ENCODE measurements at places on chromosomes 2 and 18. TPM values are rescaled to one million over a fixed set of nuclear protein-coding genes. Genes with fewer than 3 reads are reported as not detected.

Gene SP140
- 0.39 TPM for total RNA-seq

Gene LYG2
- total RNA-seq: not detected

Gene SCN2A
- total RNA-seq: 0.26 TPM

Gene BOK
- 23.3 TPM for total RNA-seq

Gene SFTPB
- total RNA-seq: 1.9 TPM

Gene AQP12B
- not detected for total RNA-seq

Gene LYPD6B
- 0.13 TPM for total RNA-seq

Gene OTOS
- not detected for total RNA-seq

Gene CLHC1
- 10.6 TPM for total RNA-seq

Gene SLC19A3
- total RNA-seq: 1.0 TPM
